ENCODE measurements at places on chromosomes 2 and 18.

- no peak for DNase-seq
These were observed 128.4 kb upstream of the MEIS1 start for GRCh38 chr2:66306483-66306882.

GRCh38 chr2:173117678-173118077 is 42.0 kb downstream of the MAP3K20 start:
- no peak for DNase-seq

GRCh38 chr2:209456489-209456888 is 32.6 kb downstream of the MAP2 start:
- DNase-seq: no peak

DNA sequence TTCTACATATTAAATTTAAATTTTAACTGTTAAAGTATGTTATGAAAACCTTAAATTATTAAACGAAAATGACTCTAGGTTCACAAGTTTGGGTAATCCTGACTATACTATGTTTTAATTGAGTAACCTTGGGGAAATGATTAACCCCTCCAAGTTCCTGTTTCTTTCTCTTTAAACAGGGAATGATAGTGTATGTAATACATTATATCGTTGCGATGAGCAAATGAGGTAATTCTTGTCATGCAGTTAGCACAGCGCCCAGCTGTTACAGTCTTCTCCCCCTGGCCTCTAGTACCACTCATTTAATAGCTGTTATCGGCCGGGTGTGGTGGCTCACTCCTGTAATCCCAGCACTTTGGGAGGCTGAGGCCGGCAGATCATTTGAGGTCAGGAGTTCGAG is 80.4 kb downstream of the MTA3 start:
- DNase-seq: no peak

GRCh38 chr2:53103679-53104078 is 663.9 kb upstream of the CHAC2 start:
- no peak for DNase-seq

- DNase-seq: no peak
These were observed 43.2 kb downstream of the C2orf76 start for GRCh38 chr2:119323459-119323858.

GRCh38 chr2:167595839-167596471 is 651.4 kb downstream of the STK39 start:
- no peak for DNase-seq

- peak; percentile 88 for DNase-seq
These were observed at the start of gene MBP for GRCh38 chr18:77132369-77133050. TSS of gene MBP (minus strand) at chr18:77132783. CDS start at chr18:77105261, 27,522 bp downstream.

DNA sequence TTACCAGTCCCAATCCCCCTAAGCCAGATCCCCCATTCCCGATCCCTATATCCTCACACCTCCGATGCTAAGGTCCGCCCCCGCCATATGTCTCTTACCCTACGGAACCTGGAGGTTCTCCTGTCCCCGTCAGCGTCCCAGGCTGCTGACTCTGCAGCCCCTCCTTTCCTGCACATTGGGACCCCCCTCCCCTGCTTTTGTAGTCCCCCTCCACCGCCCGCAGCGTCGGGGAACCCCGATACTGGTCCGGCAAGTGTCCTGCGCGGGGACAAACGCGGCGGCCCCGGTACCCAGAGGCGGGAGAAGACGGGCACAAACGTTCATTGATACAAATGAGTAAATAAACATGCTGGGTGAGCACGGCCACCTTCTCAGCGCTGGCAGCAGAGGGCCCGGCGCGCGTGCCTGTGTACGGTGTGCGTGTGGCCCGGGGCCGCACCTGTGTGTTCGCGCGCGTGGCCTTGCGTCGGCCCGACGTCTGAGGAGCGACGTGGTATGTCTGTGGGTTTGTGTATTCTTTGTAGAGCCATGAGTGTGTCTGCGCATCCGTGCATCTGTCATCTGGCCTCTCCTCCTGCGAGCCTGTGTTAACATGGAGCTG is 2.0 kb upstream of the CYP26B1 start:
- DNase-seq: peak; percentile 63

DNA sequence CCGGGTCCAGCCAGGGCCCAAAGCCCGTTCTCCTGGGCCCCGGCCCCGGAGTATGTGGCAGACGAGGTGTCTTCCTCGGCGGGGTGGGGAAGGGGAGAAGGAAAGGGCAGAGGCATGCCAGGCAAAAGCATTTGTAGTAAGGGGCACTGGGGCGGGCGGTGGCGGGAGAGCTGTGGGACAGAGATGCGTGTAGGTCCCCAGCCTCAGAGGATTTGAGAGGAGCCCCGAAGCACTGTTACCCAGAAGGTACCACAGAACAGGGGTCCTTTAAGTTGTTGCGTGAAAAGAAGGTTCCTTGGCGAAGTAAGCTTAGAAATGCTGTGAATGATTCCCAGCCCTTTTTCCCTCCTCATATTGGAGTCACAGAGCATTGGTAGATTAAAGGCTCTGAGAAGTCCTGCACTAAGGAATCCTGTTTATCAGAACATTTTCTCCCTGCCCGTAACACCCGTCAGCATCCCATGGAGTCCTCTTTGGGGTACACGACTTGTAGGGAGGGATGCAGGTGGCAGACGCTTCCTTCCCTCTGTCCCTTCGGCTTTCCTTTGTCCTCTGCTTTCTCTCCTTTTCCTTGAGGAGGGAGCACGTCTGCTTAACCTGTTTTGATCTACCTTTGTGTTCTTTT is 12.5 kb downstream of the GAREM2 start:
- peak; percentile 56 for DNase-seq

Measured in activated CD8-positive, alpha-beta memory T cell treated with anti-CD3 and anti-CD28 coated beads for 24 hours (primary cell).